ENCODE measurements at places on chromosomes 11 and 22.

DNA sequence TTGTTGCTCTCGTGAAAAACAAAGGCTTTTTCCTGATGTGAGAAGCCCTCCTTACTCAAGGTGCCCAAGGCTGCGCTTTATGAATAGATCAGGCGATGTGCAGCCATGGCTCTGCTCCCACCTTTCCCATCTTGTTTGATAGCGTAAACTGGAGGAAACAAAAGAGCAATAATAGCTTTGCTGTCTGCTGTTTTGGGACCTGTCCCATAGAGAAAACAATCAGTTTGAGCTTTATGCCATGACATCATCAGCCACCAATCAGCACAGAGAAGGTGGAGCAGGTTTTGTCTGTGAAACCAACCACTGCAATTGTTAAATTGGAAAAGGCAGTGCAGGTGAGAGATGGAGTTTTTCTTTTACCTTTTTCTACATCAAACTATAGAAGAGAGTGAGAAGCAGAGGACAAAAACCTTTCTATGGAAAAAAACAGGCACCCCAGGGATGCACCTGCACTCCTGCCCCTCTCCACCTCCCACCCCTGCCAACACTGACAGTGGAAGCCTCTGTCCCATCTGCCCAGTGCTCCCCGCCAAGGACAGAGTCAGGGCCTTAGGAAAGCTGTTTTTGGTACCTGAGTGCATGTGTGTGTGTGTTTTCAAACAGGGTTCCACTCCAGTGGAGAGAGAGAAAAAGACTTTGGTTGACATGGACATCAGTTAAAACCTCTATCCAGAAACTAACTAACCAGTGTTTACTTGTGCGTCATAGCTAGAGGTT is 80.7 kb downstream of the MICAL3 start:
- H3K27ac ChIP-seq = no peak overlapping the region
- no peaks in the 10 kb centered on the region for H3K27me3 ChIP-seq
- peaks cover 10% of the 10 kb centered on the region for H3K4me1 ChIP-seq
- peaks cover 2% of the 10 kb centered on the region for H3K36me3 ChIP-seq
- H3K4me3 ChIP-seq = no peak overlapping the region
- no peak for DNase-seq

DNA sequence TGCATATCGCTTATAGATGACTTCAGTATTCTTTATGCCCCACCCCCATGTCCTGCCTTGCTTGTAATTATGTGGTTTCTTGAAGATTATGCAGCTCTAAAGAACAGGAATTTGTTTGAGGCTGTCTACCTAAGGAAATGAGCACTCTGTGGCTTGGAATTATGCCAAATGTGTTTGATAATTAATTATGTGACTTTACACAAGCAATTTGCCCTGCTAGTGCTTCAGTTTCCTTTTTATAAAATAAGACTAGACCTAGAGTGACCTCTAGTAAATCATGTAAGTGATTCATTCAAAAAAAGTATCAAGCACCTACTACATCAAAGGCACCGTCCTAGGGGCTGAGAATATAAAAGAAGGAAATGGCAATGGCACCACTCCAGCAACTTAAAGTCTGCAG is 491.5 kb upstream of the KIRREL3 start:
- H3K4me3 ChIP-seq = no peak overlapping the region
- H3K27ac ChIP-seq = no peak overlapping the region
- DNase-seq = no peak
- H3K4me1 ChIP-seq = no peaks in the 10 kb centered on the region
- peaks cover 12% of the 10 kb centered on the region for H3K27me3 ChIP-seq
- no peaks in the 10 kb centered on the region for H3K36me3 ChIP-seq

DNA sequence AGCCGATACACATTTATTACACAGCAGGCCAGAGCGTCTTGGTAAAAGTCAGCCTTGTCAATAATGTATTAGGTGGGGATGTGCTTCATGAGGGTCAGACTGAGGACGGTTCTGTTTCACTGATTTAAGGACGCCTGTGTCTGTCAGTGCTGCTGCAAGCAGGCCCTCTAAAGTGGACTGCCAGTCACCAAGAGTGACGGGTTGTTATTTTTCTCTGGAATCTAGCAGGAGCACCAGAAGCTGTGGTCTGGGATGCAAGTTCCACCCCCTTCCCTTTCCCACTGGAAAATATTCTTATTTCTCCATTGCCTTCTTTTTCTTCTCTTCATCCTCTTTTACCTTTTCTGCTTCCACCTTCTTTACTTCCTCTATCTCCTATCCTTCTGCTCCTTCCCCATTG is 191.2 kb upstream of the NCAM1 start:
- H3K4me1 ChIP-seq = no peaks in the 10 kb centered on the region
- no peaks in the 10 kb centered on the region for H3K27me3 ChIP-seq
- H3K27ac ChIP-seq = no peak overlapping the region
- no peaks in the 10 kb centered on the region for H3K36me3 ChIP-seq
- no peak for DNase-seq

DNA sequence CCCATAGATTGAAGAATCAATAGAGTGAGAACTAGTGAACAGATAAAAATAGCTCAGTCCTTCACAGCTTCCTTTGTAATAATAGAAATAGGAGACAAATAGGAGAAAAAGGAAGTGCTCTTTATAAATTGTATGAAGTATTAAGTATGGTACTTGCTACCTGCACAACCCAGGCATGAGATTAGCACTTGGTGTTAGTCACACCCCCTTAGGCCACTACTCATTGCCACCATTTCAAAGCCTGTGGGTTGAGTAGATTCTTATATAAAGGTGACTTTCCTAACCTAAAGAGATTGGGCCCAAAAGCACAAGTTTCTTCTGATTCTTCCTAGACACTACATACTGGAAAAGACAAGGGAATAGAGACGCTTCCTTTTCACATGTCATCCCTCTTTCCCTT is 37.7 kb upstream of the ADORA2A start:
- H3K36me3 ChIP-seq = peaks cover 16% of the 10 kb centered on the region
- DNase-seq = no peak
- no peak overlapping the region for H3K4me3 ChIP-seq
- no peak overlapping the region for H3K27ac ChIP-seq

DNA sequence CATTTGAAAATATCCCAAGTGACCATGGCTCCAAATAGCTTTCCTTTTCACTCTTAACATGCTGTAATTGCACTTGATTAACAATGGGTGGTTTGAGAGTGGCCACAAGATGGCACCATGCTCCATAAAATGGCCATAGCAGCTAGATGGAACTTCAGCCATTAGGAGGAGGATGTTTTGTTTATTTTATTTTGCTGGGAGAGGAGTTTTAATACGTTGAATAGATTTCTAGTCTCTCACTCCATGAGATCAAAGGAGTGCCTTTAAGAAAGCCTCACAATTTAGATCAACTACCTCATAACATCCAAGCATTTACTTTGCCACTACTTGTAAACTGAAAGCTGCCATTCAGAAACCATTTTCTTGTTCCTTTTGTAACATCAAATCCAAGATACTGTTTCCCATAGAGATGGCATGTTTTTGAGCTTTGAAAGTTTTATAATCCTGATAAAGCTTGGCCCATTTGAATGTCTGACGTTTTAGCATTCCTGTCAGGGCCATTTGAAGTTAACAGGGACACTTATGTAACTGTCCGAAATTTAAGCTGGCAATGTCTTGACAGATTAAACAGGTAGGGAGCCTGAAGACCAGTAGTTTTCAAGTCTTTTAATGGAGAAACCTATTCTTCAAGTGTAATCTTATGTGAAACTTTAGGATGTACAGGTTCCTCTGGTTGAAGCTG is 4.7 kb downstream of the FEN1 start:
- H3K27ac ChIP-seq = peak overlapping the region; percentile 1
- H3K4me1 ChIP-seq = peaks cover 32% of the 10 kb centered on the region
- H3K36me3 ChIP-seq = peaks cover 54% of the 10 kb centered on the region
- peak; percentile 47 for DNase-seq
- no peaks in the 10 kb centered on the region for H3K27me3 ChIP-seq
- H3K4me3 ChIP-seq = no peak overlapping the region

GRCh38 chr11:35464308-35464707 is 45.0 kb upstream of the SLC1A2 start:
- peaks cover 22% of the 10 kb centered on the region for H3K27me3 ChIP-seq
- no peak overlapping the region for H3K4me3 ChIP-seq
- H3K27ac ChIP-seq = no peak overlapping the region
- H3K4me1 ChIP-seq = no peaks in the 10 kb centered on the region
- H3K36me3 ChIP-seq = no peaks in the 10 kb centered on the region
- no peak for DNase-seq
